GDM1 (cell line): ENCODE measurements at places on chromosomes 6 and 20.

DNA sequence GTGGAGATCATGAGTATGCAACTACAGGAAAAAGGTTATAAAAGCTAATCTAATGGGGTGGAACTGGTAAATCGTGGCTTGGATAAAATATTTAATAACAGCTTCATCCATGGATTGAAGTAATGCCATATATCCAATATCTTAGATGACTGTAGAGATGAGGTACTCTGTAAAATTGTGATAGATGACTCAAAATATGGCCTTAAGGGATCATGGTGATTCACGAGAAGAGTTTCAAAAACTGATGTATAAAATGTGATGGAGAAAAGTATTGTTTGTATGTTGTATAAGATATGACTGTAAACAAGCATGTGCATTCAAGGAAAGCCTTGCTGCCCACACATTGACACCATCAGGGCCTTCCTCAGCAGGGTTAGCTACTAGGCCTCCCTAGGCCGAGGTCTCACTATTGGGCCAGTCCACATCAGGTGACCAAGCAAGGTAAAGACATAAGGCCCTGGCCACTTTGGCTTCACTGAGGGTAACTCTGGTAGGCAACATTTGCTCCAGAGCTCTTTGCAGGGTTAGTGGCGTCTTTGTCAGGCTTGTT, 17.7 kb upstream of the CCN6 start:
- no peak for DNase-seq

DNA sequence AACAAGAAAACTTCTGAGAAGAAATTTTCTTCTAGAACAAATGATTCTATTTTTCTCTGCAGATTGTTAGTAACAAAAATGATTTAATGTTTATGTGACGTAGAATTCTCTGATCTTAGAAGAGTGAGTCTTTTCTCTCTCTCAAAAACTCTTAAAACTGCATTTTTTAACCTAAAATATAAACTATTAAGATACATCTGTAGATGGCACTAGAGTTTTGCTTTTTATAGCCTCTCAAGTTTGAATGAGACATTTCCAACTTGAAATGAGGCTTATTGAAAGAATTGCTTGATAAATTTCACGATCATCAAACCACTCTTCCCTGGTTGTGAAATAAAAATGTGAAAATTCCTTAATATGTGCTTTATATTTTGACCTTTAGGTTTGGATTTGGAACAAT, 53.8 kb downstream of the PHF3 start:
- DNase-seq, result no peak

DNA sequence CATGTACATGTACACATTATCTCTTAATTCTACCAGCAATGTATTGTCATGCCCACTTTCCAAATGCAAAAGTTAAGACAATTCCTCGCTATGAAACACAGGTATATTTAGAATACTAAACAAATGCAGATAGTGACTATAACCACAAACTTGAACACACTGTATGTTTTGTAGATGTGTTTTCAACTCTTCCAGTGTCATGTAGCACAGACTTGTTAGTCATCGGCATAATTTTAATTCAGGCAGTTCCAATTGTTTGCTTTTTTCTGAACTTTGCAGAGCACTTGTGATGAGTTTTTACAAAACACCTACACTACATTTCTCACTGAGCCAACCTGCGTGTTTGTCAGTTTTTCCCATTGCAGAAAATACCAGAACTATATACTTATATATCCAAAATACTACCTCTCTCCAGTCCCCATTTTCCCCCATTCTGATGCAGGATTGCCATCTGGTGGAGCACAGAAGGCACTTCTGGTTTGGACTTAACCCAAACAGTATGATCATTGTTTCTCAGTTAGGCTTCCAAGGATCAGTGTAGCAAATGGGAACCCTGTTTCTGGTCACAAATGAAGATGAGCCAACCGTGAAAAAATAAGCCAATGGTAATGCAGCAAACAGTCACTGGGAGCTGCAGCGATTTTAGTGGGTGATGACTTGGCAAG, 143.4 kb downstream of the ADGRB3 start:
- peak; percentile 2 for DNase-seq

- no peak for DNase-seq
These were observed 263.4 kb downstream of the CDC5L start for GRCh38 chr6:44650947-44651346.

DNA sequence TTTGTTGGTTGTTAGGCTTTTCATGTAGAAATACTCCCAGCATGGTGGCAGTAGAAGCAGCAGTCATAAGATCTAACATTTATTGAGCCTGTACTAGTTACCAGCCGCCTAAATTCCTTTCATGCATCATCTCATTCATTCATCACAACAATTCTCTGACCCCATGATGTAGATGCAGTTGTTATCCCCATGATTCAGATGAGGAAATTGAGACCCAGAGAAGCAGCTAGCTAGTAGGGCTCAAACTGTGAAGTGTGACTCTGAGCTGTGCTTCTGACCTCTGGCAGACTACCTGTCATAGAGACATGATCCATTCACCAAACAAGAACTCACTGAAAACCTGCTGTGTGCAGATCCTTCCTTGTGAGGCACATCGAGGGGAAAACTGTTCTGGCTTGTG, 16.9 kb downstream of the RREB1 start:
- no peak for DNase-seq

DNA sequence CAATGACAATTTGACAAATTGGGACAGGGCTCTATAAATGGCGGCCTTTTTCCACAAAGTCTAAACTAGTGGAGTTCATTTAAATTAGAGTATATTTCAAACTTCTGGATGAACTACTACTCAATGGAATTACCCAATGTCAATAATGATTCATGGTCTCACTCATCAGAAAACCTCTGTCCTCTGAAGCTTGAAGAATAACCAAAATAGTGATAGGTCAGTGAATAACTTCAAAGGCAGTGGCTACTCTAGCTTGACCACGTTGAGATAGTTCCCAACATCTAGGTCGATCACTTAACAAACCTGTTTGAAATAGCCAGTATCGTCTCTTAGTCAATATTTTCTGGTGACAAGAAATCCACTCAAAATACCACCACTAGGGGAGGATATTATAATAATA, 197.6 kb downstream of the HDGFL1 start:
- DNase-seq, result no peak

GRCh38 chr6:148747145-148747470, 278 bp downstream of the UST start:
- DNase-seq, result no peak

GRCh38 chr6:13695252-13695651, 16.4 kb downstream of the RANBP9 start:
- no peak for DNase-seq

DNA sequence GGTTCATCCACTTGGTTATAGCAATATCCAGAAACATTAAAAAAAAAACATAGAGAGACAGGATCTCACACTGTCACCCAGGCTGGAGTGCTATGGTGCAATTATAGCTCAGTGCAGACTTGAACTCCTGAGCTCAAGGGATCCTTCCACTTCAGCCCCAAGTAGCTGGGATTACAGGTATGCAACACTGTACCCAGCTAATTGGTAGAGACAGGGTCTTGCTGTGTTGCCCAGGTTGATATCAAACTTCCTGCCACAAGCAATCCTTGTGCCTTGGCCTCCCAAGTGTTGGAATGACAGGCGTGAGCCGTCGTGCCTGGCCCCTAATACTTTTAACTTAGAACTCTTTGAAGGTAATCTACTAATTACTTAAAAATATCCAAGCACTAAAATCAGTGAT, 818 bp upstream of the SLC17A1 start:
- DNase-seq, result no peak

DNA sequence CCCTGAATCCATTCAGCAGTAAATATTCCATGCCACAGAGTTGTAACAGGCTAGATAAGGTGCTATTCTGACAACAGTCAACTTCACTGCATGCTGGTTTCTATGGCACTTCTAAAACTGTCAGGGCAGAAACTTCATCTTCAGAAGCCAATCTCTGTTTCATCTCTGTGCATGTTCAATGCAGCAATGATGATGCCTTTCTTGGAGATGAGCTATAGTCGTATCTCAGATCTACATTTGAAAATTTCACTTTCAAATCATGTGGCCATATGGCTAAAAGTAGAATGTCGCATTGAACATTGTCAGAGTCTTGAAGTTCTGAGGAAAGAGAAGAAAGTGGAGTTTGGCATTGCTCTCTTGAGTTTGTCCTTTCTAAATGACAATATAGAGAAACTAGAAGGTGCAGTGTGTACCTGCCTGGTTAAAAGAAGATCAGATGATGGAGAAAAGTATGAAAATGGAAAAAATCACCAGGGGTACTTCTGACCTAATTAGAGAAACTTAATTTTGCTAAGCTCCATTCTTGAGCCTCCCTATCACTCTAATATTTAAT, 49.0 kb upstream of the VSTM2L start:
- DNase-seq, result no peak

GRCh38 chr6:21305893-21306332, 287.6 kb upstream of the SOX4 start:
- no peak for DNase-seq

- DNase-seq, result no peak
These were observed 210.6 kb upstream of the CDYL start for GRCh38 chr6:4565301-4566250.

DNA sequence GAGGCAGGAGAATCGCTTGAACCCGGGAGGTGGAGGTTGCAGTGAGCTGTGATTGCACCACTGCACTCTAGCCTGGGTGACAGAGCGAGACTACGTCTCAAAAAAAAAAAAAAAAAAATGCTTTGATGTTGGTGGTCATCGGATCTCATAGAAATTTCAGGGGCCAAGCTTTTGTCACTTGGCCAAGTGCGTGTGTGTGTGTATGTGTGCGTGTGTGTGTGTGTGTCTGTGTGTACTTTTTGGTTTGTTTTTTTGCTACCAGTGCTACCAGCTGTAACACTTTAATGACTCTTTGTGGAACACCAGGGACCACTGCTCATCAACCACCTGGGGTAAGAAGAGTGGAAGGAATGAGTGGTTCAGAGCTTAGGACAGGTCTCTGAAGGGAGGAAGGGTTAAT, 49.7 kb downstream of the TRAF3IP2 start:
- no peak for DNase-seq

DNA sequence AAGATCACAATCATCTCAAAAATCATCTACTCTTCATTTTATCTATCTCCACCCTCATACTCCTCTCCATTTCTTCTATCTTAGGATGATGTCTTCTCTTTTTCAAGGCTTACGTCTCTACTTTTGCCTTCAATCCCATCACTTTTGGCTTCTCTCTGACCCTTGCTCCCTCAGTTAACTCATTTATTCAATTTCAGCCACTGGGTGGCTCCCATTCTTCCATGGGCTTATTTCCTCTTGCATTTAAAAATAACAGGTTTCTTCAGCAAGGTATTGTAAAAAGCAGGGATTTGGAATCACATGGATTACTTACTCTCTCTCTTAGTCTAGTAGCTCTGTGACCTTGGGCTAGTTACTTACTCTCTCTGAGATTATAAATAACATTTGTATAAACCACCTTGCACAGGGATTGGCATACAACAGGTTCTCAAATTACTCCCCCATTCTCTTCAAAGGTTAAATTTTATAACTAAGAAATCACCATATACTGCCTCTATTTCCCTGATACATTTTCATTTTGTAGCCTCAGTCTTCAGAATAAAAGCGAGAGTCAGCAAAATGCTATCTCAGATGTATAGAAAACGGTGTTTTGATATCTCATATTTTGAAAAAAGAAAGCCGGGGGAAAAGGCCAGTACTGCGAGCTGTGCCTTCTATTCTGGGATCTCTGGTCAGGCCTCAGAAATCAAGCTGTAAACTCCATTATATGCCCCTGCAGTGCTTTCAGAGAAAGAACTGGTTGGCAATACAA, 5.5 kb downstream of the ZSCAN12 start:
- no peak for DNase-seq

- peak; percentile 3 for DNase-seq
These were observed 63.7 kb upstream of the BEND3 start for GRCh38 chr6:107179004-107179403.

DNA sequence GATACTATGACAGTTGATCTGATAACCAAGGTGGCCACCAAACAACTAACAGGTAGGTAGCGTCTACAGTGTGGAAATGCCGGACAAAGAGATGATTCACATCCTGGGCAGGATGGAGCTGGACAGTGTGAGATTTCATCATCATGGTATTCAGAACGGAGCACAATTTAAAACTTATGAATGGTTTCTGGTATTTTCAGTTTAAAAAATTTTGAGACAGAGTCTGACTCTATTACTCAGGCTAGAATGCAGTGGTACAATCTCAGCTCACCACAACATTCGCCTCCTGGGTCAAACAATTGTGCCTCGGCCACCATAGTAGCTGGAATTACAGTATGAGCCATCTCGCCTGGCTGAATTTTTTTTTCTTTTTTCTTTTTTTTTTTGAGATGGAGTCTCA, 43.8 kb downstream of the CEP57L1 start:
- DNase-seq, result no peak

- DNase-seq, result no peak
These were observed 63.2 kb upstream of the BEND6 start for GRCh38 chr6:56891754-56892153.

DNA sequence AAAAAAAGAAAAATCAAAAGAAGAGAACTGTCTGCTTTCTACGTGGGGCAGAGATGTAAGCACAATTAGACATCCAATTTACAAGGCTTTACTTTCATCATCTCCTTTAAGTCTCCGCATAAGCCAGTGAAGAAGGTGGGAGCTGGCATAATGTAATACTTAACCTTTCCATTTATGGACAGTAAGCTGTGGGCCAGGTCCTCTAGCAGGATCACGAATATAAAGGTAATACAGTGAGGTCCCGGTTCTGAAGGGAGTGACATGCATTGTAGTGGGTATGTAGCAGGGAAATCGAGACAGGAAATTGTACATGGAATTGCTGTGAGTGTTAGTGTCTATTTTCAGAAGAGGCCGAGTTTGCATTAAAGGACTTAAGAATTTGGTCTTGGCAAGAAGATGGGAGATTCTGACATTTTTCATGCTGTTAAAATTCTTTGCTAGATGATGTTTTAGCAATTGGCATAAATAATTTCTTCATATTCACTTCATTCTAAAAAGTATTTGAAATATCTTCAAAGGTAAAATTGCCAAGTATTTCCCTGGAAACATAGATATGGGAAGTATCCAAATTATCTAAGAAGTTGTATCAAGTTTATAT, 20.4 kb upstream of the POPDC3 start:
- DNase-seq, result no peak

DNA sequence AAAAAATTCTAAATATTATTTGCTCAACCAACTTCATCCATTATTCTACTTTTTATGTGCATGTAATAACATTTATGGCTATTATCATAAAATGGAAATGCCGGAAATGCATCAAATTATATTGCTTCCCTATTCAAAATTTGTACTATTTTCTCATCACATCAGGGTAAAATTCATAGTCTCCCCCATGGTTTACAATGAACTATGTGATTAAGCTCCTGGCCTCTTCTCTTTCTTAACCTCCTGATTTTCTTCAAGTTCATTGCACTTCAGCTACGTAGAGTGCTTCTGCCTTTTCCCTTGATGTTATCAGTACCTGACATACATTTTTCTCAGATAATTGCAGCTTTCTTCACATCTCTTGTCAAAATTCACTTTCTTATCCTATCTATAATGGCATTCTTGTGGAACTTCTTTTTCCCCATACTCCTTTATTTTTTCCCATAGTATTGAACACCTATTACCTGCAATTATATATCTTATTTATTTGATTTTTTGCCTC, 699.1 kb upstream of the ADGRB3 start:
- no peak for DNase-seq

GRCh38 chr6:136791296-136792094, 782 bp downstream of the MAP3K5 start:
- DNase-seq, result peak; percentile 49
